Body of pancreas (tissue), 4 donors: ENCODE measurements at places on chromosomes 6 and 20. TPM values are rescaled to one million over a fixed set of nuclear protein-coding genes. Genes with fewer than 3 reads are reported as not detected.
A peak's percentile ranks its signal among the peaks of the same experiment; 100 is the strongest.

Gene BFSP1
- 0.52 TPM for total RNA-seq

Gene MAS1
- not detected for total RNA-seq

Gene BANF2
- not detected for total RNA-seq

Gene CALHM4
- total RNA-seq = not detected

DNA sequence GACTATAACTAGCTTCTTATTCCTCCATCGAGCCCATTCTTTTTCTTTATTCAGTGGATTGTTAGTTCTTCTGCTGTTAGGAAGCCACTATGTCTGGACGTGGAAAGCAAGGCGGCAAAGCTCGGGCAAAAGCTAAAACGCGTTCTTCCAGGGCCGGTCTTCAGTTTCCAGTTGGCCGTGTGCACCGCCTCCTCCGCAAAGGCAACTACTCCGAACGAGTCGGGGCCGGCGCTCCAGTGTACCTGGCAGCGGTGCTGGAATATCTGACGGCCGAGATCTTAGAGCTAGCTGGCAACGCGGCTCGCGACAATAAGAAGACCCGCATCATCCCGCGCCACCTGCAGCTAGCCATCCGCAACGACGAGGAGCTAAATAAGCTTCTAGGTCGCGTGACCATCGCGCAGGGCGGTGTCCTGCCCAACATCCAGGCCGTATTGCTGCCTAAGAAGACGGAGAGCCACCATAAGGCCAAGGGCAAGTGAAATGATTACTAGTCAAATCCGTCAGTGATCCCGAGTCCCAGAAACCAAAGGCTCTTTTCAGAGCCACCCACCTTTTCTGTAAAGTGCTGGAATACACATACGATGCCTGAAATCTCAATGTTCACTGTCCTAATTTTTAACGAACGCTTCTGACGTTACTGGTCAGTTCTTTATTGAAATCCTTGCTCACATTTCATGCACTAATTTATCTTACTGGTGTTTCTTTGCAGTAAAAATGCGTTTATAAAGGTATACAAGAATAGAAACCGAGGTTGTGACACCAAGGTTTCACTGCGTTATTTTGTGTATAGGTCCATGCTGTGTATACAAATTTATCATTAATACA lies 129.9 kb downstream of the HFE start:
- peak; percentile 70 for DNase-seq
- no peaks in the 10 kb centered on the region for H3K4me1 ChIP-seq
- H3K27ac ChIP-seq = peak overlapping the region; percentile 78

GRCh38 chr20:5504061-5504739 lies 187.4 kb upstream of the PROKR2 start:
- H3K27me3 ChIP-seq = no peaks in the 10 kb centered on the region
- peak overlapping the region; percentile 28 for H3K27ac ChIP-seq

DNA sequence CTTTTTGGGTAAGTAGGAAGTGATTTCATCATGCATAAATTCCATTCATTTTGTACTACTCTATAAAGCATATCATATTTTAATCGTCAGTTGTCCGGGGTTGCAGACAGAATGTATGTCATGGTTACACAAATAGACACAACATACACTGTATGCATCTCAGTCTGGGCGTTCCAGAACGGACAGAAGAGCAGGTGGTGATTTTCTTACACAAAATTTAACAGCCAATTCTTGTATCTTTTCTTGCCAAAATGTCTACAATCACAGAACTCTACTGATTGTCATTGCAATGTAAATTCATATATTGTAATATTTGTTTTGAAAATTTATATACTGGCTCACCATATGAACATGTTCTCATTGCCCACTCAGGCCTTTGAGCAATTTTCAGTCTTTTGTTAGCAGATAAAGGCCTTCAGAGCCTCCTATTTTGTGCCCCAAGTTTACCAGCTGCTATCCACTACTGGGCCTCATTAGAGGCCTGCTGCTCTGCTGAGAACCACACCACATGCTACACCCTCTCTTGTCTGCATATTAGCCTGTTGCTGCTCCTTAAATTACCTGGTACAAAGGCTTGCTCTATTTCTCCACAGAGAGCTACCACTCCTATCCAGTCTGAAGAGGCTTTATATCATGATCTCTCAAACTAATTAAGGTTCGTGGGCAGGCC lies 61.5 kb downstream of the PRDM13 start:
- no peak overlapping the region for H3K4me3 ChIP-seq
- H3K36me3 ChIP-seq = no peaks in the 10 kb centered on the region
- no peaks in the 10 kb centered on the region for H3K27me3 ChIP-seq
- H3K27ac ChIP-seq = no peak overlapping the region
- H3K4me1 ChIP-seq = no peaks in the 10 kb centered on the region

- H3K27ac ChIP-seq = no peak overlapping the region
- H3K4me1 ChIP-seq = peaks cover 18% of the 10 kb centered on the region
- H3K27me3 ChIP-seq = no peaks in the 10 kb centered on the region
- DNase-seq = no peak
Measured at GRCh38 chr6:126038234-126038633, 51.9 kb downstream of the TRMT11 start.

DNA sequence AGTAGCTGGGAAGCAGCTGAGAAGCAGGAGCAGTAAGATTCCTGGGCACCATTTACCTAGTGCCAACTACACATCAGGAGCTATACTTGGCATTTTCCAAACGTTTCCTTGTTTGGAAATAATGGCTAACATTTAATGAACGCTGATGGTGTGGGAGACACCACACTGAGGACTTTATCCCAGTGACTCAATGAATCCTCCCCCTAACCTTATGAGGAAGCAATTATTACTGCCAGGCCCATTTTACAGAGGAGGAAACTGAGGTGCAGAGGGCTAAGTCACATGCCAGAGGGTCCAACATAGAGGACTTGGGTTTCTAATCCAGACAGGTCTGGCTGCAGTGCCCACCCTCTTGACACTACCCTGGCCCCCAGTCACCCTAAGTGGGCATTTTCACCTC lies 6.1 kb downstream of the PTGIS start:
- H3K27ac ChIP-seq = no peak overlapping the region
- H3K27me3 ChIP-seq = no peaks in the 10 kb centered on the region
- no peak for DNase-seq
- H3K4me1 ChIP-seq = no peaks in the 10 kb centered on the region
- no peak overlapping the region for H3K4me3 ChIP-seq

DNA sequence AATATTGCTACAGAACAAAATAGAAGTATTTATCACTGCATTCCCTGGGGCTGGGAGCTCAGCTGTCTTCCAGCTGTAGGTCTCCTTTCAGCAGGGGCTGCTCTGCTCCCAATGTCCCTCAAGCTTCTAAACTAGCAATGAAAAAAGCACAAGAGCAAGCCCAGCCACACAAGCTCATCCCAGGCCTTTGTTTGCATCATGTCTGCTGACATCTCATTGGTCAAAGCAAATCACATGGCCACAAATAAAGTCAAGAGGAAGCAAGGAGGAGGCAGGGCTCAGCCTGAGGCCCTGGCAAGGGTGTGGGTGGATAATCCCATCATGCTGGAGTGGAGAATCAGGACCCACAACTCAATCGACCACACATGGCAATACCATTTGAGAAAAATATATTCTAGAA lies 2.2 kb upstream of the BFSP1 start:
- peaks cover 18% of the 10 kb centered on the region for H3K4me1 ChIP-seq
- H3K27ac ChIP-seq = no peak overlapping the region
- H3K4me3 ChIP-seq = no peak overlapping the region
- DNase-seq = no peak
- H3K36me3 ChIP-seq = no peaks in the 10 kb centered on the region

DNA sequence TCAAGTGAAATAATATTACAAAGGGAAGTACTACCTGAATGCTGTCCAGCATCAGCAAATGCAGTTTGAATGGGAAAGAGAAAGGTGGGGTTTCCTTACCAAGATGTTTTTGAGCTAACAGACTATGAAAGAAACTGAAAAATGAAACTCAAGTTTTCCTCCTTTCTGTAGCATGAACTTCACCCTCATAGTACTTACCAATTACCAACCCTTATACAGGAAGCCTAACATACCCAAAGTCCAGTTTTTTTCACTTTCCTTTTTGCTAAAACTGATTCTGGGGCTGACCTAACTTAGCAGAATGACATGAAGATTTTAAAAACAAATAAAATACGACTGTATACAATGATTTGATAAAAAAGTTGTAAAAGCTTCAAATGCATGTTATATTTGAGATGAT lies 5.2 kb downstream of the ZNFX1 start:
- H3K27me3 ChIP-seq = no peaks in the 10 kb centered on the region
- no peak for DNase-seq
- H3K27ac ChIP-seq = no peak overlapping the region
- peaks cover 5% of the 10 kb centered on the region for H3K36me3 ChIP-seq
- peaks cover 40% of the 10 kb centered on the region for H3K4me1 ChIP-seq
- H3K4me3 ChIP-seq = no peak overlapping the region

- no peaks in the 10 kb centered on the region for H3K36me3 ChIP-seq
- no peak overlapping the region for H3K4me3 ChIP-seq
- H3K27ac ChIP-seq = no peak overlapping the region
- no peaks in the 10 kb centered on the region for H3K27me3 ChIP-seq
Measured at GRCh38 chr20:829551-829950, 4.0 kb upstream of the FAM110A start.

- H3K4me1 ChIP-seq = no peaks in the 10 kb centered on the region
- DNase-seq = no peak
- no peaks in the 10 kb centered on the region for H3K36me3 ChIP-seq
- no peak overlapping the region for H3K4me3 ChIP-seq
- H3K27me3 ChIP-seq = no peaks in the 10 kb centered on the region
- H3K27ac ChIP-seq = no peak overlapping the region
Measured at GRCh38 chr20:48015141-48015910, 230.0 kb upstream of the SULF2 start.
